ENCODE measurements at places on chromosomes 1 and 21. TPM values are rescaled to one million over a fixed set of nuclear protein-coding genes. Genes with fewer than 3 reads are reported as not detected.

DNA sequence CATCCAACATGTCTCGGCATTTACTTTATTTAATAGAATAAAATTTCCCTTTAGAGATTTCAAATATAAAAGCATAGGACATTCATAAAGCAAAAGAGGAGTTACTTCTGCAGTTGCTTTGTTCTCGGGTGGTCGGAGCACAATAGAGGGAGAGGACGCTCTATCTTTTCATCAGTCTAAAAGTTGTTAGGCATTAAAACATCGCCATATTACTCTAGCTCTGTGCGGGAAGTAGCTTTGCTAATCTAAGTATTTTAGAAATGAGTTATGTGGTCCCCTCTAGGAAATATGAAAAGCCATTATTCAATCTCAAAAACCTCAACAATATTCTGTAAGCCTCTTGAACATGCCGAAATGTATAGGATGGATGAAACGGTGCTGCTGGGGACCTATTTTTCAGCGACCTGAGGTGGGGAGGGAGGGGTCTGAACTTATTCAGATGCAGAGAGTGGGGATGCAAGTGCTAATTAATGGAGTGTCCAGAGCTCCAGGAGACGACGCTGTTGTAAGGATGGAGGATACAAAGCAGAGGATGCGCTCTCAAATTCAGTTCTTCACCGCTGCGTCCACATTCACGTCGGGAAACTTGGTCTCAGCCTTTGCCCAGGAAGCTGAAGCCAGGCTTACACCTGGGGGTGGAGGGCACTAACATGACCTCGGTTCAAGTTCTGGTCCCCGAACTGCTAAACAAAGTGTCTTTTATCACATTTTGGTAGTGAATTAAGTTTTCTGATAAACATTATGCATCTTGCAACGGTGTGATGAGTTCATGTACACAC, 6.3 kb downstream of the CDKN2C start:
- no peak overlapping the region for H3K27ac ChIP-seq
- H3K27me3 ChIP-seq: no peaks in the 10 kb centered on the region
- 0 out of 2 replicates have a peak, but pooled peaks cover 5% of the 10 kb centered on the region for H3K36me3 ChIP-seq
- peaks cover 53% of the 10 kb centered on the region for H3K4me1 ChIP-seq

- H3K27me3 ChIP-seq: no peaks in the 10 kb centered on the region
- H3K4me3 ChIP-seq: no peak overlapping the region
- H3K4me1 ChIP-seq: peaks cover 7% of the 10 kb centered on the region
Observed at GRCh38 chr1:46444466-46444865, 45.2 kb upstream of the DMBX1 start.

DNA sequence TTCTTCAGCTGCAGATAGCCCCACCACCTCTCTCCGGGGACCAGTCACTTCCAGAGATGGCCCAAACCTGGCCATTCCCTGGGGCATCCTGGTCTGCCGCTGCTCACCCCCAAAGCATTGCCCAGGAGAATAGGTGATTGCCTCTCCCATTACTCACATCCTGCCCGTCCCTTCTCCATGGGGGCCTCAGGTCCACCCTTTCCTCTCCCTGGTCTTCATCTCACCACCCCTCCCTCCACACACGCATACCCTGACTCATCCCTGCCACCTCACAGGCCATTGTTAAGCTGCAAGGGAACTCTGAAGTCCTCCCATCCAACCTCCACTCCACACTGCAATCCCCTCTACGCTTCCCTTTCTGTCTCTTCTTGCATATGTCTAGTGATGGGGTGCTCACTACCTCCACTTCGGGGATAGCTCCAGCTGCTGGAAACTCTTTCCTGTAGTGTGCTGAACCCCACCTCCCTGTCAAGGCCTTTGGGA, at the start of gene PLEKHG5:
TSS of gene PLEKHG5 (minus strand) at position 188 of the 483 bp plus-strand sequence. CDS start 14,096 bp downstream, outside the sequence.
- DNase-seq: no peak
- no peak within 1 kb of the TSS for H3K27ac ChIP-seq
- H3K4me3 ChIP-seq: peak within 1 kb of the TSS; percentile 50
- H3K4me1 ChIP-seq: peaks cover 10% of the 10 kb centered on the region

DNA sequence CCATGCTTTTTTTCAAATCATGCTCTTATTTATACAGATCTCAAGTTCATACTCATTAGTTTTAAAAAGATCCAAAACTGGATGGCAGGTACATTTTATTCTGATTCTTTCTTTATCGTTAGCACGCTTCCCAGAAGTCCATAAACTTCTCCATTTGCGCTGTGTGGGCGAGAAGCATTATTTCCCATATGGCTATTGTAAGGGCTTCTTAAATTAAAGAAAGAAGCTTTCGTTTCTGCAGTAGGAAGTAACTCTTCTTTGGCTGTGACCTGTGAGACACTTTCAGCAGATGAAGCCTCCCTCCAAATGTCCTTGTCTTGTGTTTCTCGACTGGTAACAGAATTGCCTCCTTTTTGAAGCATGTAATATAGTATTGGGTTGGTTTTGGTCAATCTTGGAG, 100.2 kb downstream of the NRIP1 start:
- H3K27me3 ChIP-seq: no peaks in the 10 kb centered on the region
- H3K4me1 ChIP-seq: no peaks in the 10 kb centered on the region
- no peak overlapping the region for H3K27ac ChIP-seq
- DNase-seq: no peak
- no peaks in the 10 kb centered on the region for H3K36me3 ChIP-seq

The AIRE gene
- not detected for total RNA-seq

The TMEM61 gene
- not detected for total RNA-seq

DNA sequence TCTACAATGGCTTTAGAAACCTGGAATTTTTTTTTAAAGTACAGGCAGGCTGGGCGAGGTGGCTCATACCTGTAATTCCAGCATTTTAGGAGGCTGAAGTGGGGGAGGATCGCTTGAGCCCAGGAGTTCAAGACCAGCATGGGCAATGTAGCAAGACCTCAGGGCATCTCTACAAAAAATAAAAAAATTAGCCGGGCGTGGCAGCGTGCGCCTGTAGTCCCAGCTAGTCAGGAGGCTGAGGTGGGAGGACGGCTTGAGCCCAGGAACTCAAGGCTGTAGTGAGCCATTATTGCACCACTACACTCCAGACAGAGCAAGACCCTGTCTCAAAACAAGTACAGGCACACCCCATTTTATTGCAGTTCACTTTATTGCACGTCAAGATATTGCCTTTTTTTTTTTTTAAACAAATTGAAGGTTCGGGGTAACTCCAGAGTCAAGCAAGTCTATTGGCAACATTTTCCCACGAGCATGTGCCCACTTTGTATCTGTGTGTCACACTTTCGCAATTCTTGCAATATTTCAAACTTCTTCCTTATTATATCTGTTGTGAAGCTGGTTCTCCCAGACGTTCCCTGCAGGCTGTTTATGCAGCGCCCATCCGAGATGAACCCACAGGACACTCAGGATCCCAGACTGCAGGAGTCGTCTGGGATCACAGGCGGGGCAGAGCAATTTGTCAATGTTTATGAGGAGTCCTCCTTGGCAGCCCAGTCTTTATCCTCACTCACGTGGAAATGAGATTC, 4.7 kb downstream of the HES2 start:
- no peaks in the 10 kb centered on the region for H3K27me3 ChIP-seq
- no peak overlapping the region for H3K4me3 ChIP-seq
- DNase-seq: no peak
- no peaks in the 10 kb centered on the region for H3K36me3 ChIP-seq
- no peak overlapping the region for H3K27ac ChIP-seq

DNA sequence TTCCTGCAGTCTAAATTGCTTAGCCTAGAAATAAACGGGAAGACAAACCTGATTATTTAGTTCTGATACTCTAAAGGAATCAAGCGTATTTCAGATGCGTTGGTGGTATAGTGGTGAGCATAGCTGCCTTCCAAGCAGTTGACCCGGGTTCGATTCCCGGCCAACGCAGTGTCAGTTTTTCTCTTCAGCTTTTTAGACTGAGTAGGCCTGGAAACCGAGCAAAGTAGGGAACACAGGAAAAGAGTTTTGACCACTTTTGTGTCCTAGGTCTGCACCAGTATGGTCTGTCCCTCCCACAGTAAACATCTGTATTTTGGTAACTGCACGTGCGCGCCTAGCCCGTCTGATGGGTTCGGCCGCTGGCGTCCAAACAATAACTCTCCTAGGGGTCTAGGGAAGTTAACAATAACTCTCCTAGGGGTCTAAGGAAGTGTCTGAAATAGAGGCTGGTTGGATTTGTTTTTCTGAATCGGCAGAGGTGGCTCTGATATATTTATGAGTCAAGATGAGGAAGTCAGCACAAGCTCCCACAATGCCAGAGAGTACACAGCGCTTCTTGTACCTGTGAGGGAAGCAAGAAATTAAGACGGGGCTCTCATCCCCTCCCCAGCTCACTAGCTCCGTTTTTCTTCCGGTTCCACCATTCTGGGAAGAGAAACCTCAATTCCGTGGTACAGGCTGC, 15.6 kb upstream of the HJV start:
- peaks cover 29% of the 10 kb centered on the region for H3K4me1 ChIP-seq
- no peaks in the 10 kb centered on the region for H3K36me3 ChIP-seq
- H3K27ac ChIP-seq: peak overlapping the region; percentile 81
- peak overlapping the region; percentile 82 for H3K4me3 ChIP-seq

The DYNLT5 gene
- not detected for total RNA-seq

DNA sequence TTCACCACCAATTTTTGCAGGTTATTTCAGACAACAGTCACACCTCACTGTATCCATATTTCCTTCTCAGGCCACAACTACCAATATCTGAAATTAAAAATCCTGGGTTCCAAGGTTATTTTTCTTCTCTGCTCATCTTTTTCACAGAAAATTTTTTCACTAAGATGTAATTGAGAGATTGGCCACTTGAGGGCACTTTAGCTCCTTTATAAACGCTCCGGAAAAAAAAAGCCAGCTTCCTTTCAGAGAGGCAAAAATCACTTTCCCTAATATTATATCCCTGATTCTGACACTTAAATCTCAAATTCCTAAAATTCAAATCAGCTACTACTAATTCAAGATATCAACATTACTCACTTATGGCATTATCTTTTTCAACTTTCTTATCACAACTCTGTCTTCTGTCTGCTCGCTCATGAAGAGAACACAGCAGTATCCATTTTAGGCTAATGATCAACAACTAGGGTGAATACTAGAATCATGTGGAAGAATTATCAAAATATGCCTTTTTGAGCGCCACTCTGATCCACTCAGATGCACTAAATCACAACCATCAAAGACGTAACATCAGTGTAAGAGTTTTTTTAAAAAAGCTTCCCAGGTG, 101.4 kb upstream of the RGS1 start:
- H3K4me1 ChIP-seq: peaks cover 18% of the 10 kb centered on the region
- no peak overlapping the region for H3K4me3 ChIP-seq

DNA sequence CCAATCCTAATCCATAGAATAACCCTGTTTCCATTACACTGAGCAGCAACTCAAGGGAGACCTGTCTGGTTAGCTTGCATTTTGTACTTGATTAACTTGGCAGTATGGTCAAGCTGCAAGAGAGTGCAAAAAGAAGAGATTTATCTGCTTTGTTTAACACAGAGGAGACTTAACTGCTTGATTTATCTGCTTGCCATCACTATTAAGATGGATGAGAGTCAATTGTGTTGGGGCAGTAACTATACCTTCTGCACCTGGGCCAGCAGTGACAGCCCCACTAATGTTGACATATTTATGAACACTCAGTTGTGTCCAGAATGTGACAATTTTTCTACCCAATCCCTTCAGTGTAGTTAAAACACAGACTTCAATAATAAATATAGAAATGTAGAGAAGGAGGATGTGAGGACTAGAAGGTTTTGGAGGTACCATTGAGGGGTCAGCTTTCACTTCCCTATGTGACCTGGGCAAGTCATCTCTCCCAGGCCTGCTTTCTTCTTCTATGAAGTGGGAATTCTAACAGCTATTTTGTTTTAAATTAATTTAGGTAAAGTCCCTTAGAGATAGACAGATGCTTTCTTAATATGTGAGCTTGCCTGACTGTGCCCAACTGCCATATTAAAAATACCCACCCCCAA, 159.1 kb upstream of the KCNK2 start:
- no peak for DNase-seq
- H3K36me3 ChIP-seq: no peaks in the 10 kb centered on the region
- no peaks in the 10 kb centered on the region for H3K4me1 ChIP-seq
- no peak overlapping the region for H3K27ac ChIP-seq

The LCA5L gene
- total RNA-seq: not detected

The EFNA1 gene
- total RNA-seq: not detected

DNA sequence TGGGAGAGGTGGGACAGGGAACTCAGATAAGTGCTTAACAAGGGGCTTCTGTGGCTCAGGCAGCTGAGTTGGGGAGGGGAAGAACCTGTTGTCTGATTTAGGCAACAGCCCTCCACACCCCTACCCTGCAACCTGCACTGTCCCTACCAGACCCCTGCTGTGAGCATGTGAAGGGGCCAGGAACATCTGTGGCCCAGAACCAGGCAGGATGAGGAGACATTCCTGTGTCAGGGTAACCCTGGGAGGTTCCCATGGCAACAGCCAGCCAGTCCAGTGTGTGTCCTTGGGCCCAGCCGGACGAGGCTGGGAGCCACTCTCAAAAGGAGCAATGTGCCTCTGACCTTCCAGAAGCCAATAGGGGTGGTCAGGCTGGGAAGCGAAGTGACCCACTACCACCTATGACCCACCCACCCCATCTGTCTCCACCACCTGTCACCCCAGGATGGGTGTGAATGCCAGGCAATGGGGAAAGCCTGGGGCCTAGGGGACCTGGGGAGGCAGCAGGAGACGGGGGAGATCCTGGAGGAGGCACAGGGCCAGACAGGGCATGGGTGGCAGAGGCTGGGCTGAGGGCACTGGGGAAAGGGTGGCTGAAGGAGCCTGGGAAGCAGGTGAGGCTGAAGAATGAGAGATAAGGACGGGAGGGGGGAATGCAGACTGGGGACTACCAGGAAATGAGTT, 5.0 kb upstream of the PMVK start:
- peak overlapping the region; percentile 98 for H3K27ac ChIP-seq
- H3K4me1 ChIP-seq: peaks cover 86% of the 10 kb centered on the region
- no peaks in the 10 kb centered on the region for H3K36me3 ChIP-seq
- peak; percentile 62 for DNase-seq

The ASTN1 gene
- not detected for total RNA-seq

DNA sequence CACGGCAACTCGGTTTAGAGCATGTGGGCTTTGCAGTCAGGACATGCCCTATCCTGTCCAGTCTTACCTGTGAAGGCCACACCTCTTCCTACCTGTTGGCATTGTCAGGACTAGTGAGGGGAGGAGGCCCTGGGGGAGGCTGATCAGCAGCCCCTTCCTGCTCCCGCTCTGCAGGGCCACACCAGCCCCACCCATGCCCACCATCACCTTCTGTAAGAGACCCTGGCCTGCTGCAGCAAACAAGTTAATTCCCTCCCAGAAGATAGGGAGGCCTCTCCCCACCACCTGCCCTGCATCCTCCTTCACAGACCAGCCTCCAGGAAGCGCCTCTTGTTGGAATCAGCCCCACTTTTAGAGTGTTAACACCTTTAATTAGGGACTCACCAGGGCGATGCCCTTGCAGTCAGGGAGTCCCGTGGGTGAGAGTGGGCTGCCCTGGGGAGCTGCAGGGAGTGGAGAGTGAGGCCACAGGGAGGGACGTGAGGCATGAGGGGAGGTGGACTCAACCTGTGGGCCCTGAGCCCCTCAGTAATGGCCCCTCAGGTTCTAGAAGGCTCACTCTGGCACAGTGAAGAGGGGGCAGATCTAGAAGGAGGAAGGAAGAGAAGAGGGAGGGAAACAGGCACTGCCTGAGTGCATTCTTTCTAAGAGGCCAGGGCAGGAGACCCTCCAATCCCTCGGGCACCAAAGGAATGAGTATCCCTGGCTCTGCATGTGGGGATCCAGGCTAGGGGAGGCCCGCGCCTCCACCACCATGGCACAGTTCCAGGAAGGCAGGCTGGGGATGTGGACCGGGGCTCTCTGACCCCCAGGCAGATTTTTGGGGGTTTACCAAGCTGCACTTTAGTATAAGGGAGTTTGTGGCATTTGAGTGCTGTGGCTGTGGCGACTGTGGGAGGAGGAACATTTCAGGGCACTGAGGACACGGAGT, 8.2 kb downstream of the UMODL1 start:
- H3K36me3 ChIP-seq: no peaks in the 10 kb centered on the region
- no peak overlapping the region for H3K4me3 ChIP-seq
- peaks cover 36% of the 10 kb centered on the region for H3K4me1 ChIP-seq
- no peak overlapping the region for H3K27ac ChIP-seq
- no peaks in the 10 kb centered on the region for H3K27me3 ChIP-seq
